ENCODE measurements at places on chromosomes 16 and 17.
A peak's percentile ranks its signal among the peaks of the same experiment; 100 is the strongest.

- DNase-seq, result no peak
Observed at GRCh38 chr16:53358884-53359283, 75.4 kb upstream of the RBL2 start.

- no peak for DNase-seq
Observed at GRCh38 chr17:17108451-17109049, 66.3 kb downstream of the MPRIP start.

GRCh38 chr17:34076743-34077631 is 178.1 kb upstream of the CCL2 start:
- no peak for DNase-seq

DNA sequence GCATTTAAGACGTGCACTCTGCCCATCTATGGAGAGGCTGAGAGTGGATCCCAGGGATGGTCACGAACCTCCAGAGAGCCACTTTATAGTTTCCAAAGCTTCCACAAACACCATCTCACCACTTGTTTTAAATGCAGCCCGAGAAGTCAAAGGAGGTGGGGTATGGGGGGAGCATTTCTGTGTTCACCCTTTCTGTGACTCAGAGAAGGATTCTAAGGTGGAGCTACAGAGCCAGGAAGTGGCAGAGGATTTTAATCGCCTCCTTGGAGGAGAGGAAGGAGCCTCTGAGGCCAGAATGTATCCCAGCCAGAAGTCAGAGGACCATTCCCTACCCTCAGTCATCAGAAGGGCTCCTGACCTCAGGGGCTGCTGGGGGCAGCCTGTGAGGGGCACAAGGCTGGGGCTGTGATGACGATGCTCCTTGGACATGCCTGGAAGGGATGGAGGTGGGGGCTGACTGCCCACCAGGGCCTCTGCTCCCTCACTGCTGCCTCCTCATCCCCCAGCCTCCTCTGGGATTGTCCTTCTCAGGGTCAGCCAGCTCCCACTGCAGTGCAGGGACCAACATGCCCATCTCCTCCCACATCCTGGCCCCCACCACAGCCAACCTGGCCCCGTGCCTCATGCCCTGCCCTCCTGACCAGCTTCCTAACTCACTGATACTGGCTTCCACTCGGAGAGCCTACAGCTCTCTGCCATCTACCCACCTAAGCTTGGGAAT is 2.8 kb downstream of the XYLT2 start:
- no peak for DNase-seq

DNA sequence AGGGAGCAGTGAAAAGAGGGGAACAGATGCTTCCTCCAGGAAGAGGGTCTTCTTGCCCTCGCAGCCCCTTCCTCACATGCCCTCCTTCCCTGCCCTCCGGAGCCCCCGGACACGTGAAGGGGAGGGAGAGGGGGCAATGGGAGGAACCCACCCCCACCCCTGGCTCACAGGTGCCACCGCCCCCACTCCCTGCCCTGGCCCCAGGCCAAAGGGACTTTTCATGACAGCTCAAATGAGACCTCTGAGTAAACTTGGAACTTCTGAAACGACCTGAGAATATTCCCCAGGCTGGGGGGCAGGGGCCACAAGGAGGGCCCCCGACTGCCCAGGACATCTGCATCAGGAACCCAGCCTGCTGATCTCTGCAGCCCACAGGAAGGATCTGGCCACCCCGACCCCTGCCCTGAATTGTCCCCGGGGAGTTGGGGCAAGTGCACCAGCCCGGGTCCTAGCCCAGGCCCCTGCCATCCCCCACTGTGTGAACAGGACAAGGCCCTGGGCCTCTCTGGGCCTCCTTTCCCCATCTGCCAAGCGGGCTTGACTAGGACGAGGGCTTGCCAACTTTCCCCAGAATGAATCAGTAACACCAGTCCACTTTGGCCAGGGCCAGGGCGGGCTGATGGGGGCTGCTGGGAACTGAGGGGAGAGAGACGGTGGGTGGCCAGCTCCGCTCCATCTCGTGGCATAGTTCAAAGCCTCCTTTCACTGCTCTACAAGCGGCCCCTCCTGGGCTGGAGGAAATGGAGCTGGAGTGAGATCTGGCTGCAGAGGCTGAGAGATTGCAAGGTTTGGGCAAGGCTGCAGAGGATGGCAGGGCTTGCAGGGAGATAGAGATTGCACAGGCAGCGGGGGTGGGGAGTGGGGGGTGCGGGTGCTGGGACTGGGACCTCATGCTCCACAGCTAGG is 3.8 kb downstream of the IL21R start:
- peak; percentile 87 for DNase-seq

Data from activated naive CD8-positive, alpha-beta T cell treated with anti-CD3 and anti-CD28 coated beads, Interleukin-2, amount 50 U/mL, for 24 hours (primary cell).